Effector CD8-positive, alpha-beta T cell (primary cell): ENCODE measurements at places on chromosomes 5 and 9.

GRCh38 chr9:137986268-137987099, 108.9 kb downstream of the CACNA1B start:
- no peak for DNase-seq

- no peak for DNase-seq
Observed at GRCh38 chr9:79155308-79155707, 416.5 kb upstream of the TLE4 start.

DNA sequence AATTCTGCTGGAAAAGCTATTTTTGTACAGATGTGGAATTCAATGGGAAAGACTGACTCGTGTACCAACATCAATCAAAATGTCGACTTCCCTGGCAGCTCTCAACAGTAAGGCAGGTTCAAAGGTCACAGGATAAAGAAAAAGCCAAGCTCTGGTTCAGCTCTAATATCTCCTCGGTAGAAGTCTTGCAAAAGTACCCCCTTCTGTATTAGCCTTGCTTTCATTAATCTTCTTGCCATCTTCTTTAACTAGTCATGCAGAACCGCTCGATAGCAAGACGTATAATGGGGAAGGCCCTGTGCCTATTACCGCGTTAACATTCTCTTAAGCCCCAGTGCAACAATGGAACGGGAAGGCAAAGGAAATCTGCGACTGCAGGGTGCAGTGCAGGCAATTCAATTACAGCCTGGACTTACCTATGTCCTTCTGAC, 201.2 kb downstream of the GAPVD1 start:
- DNase-seq = no peak

- DNase-seq = no peak
Observed at GRCh38 chr9:105539452-105539851, 18.5 kb upstream of the FKTN start.

DNA sequence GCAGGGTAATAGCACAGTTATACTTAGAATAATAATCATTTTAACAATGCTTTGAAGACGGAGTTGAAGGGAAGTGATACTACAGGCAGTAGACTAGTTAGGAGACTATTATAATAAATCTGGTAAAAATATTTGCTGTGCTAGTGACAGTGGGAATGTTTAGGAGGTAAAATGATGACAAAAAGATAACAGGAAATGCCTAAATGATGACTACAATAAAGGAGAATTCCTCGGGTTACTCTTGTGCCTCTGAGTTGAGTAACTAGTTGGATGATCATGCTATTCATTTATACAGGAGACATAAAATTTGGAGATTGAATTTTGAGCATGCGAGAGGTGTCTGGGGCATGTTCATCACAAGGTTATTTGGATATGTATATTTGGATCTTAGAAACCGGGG, 32.2 kb upstream of the PAM start:
- no peak for DNase-seq

- DNase-seq = no peak
Observed at GRCh38 chr5:140381972-140382371, 19.7 kb upstream of the ANKHD1 start.

DNA sequence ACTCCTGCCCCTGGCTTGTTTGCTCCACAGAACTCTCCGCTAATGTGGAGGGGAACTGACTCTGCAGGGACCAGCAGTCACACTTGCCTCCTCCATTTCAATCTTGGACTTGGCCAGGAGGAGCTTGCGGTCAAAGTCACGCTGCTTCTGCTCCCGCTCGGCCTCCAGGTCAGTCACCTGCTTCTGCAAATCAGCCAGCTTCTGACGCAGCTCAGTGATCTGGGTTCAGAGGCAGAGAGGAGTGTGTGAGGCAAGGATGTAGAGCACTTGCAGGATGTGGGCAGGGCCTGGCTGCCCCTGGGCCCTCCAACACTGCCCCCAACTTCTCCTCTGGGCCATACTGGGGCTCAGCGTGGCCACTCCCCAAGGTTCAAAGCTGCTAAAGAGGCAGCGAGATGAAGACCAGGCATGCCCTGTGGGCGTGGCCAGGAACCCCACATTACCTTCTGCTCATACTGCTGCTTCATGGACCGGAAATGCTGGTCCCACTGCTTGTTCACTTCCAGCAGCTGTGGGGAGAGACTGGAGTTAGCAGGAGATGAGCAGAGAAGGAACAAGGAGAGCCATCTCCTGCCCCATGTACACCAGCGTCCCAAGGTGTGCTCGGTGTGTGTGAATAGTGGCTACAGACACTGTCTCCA, 22.2 kb downstream of the GPX3 start:
- no peak for DNase-seq

GRCh38 chr5:132268769-132269551, 11.5 kb downstream of the PDLIM4 start:
- no peak for DNase-seq

GRCh38 chr9:117704597-117704996, 394 bp downstream of the TLR4 start:
- DNase-seq = no peak
